ENCODE measurements at places on chromosomes 3 and 15.

GRCh38 chr3:119098619-119099222 is 47.2 kb upstream of the TEX55 start:
- no peak for DNase-seq

DNA sequence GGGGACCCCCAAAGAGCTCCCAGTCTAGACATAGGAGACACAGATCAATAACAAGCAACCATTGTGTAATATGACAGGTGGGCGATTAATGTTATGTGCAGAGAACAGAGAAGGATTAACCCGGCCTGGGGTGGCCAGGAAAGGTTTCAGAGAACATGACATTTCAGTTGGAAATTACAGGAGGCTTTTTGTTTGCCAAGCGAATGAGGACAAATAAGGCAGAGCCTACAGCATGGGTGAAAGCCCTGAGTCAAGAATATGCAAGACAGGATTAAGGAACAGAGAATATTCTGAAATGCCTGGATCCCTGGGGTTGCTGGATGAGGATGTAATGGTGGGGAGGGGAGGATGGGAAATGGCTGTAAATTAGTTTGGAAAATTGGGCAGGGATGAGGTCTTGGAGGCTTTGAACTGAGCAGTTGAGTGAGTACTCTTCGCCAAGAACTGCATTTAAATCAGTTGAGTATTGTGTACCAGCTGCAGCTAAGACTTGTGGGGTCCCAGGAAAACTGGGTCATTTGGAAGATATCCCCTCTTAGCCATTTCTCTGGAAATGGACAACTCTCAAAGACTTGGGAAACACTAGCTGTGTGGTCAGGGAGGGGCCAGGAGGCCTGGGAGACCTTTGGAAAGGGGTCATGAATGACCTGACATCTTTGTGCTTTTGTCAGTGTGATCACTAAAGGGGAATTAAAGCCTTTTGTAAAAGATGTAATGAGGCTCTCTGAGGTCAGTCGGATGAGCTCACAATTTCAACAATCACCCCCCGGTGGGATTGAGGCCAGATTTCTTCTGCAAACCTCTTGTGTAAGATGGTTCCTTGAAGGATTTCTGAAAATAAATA is 198.6 kb upstream of the NR2E3 start:
- no peak for DNase-seq

DNA sequence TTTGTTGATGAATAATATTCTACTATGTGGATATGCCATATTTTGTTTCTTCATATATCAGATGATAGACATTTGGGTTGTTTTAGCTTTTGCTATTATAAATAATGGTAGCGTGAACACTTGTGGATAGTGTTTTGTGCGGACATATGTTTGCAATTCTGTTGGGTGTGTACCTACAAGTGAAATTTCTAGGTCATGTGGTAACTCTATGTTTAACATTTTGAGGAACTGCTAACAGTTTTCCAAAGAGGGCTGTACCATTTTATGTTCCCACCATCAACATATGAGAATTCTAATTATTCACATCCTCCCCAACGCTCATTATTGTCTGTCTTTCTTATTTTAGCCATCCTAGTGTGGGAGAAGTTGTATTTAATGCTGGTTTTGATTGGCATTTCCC is 303.8 kb downstream of the ERC2 start:
- no peak for DNase-seq

GRCh38 chr15:53072077-53072476 is 281.9 kb upstream of the ONECUT1 start:
- no peak for DNase-seq

DNA sequence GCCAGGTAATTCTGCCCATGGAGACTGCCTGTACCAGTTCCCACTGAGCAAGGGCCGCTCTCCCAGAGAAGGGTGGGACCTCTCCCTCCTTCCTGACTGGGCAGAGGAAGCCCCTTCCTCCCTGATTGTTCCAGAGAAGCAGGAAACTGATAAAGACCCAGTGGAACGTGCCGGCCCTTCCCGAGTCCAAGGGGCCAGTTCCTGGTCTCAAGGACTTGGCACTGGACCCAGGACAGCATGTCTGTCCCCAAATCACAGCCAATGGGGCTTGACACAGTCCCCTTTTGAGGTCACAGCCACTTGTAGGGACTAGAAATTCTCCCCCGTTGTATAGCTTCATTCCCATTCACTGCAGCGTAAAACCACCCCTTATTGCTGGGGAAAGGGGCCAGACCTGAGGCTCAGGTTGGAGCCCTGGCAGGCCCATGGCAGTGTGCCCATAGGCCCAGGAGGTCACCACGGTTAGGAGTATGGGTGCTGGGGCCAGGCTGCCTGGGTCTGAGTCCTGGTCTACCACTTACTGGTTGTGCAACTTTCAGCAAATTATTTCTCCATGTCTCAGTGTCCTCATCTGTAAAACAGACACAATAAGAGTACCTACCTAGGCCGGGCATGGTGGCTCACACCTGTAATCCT is 18.1 kb downstream of the CSRNP1 start:
- no peak for DNase-seq

GRCh38 chr15:36831125-36831903 is 251.9 kb downstream of the CDIN1 start:
- no peak for DNase-seq

GRCh38 chr15:81911022-81911971 is 134.5 kb downstream of the MEX3B start:
- no peak for DNase-seq

- DNase-seq, result no peak
Measured at GRCh38 chr3:122972141-122972540, 55.4 kb downstream of the SEMA5B start.

- no peak for DNase-seq
Measured at GRCh38 chr3:12990781-12991480, 82.3 kb downstream of the IQSEC1 start.

GRCh38 chr3:109109574-109109973 is 8.4 kb downstream of the MORC1 start:
- no peak for DNase-seq

GRCh38 chr3:182583545-182583944 is 209.8 kb upstream of the ATP11B start:
- no peak for DNase-seq

All from activated naive CD4-positive, alpha-beta T cell (primary cell).